ENCODE measurements at places on chromosomes 7 and 10.

DNA sequence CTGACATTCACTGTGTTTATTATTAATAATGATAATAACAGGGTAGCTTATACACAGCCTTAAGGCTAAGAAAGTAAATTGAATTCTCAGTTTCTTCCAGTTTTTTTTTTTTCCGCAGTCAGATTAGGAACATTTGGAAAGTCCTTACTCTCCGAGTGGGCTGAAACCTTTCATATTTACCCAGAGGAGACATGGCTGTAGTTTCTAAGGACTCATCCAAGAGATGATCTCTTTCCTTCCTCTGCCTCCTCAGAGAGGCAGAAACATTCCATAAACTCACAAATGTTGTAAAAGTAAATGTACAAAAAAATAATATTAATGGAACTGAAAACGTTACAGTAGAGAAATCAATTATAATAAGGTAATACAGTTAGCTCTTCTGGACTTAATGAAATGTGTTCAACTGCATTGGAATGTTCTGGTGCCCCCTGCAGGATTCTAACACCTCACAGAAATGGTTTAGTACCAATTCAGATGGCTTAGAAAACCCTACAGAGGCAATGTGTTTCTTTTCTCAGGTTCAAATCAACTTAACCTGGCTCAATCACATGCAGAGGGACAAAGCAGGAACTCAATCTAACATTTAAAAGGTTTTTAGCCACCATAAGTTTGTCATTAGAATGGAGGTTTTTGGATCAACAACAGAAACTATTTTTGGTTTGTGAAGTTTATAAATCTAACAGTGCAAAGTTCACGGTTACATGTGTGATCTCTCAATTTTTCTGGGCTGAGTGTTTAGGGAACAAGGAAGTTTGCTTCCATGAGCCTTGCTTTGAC, 71.7 kb downstream of the ICA1 start:
- DNase-seq, result peak; percentile 63

DNA sequence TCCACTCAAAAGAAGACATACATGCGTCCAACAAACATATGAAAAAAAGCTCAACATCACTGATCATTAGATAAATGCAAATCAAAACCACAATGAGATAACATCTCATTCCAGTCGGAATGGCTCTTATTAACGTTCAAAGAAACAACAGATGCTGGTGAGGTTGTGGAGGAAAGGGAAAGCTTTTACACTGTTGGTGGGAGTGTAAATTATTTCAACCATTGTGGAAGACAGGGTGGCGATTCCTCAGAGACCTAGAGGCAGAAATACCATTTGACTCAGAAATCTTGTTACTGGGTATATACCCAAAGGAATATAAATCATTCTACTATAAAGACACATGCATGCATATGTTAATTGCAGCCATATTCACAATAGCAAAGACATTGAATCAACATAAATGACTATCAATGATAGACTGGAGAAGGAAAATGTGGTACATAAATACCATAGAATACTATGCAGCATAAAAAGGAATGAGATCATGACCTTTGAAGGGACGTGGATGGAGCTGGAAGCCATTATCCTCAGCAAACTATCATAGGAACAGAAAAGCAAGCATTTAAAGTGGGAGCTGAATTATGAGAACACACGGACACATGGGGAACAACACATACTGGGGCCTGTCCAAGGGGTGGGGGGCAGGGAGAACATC, 28.4 kb downstream of the PCDH15 start:
- no peak for DNase-seq

GRCh38 chr10:62063795-62064472, 162.4 kb downstream of the ARID5B start:
- DNase-seq, result no peak

- DNase-seq, result no peak
Measured at GRCh38 chr10:80737209-80737608, 199.5 kb downstream of the SH2D4B start.

- DNase-seq, result peak; percentile 66
Measured at GRCh38 chr10:97572214-97572989, at the start of gene ANKRD2. Gene ANKRD2, plus strand, starts transcription at chr10:97572779. Its CDS starts 10 bp downstream, at chr10:97572789.

DNA sequence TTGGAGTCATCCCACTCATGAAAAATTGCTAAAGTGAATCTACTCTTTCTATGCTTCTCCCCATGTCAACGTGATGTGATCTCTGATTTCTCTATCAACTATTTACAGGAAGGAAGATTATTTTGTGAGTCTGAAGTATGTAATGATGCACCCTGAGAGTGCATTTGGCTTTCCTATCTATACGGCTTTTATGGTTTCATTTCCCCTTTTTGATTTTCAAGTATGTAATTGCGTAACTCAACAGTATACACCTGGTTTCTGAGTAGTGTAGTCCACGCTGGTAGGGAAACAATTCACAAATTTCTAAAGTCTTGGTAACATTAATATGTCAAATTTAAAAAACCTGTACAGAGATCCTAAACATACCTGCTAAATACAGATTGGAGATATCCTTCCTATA, 194.7 kb upstream of the SEMA3A start:
- DNase-seq, result no peak

DNA sequence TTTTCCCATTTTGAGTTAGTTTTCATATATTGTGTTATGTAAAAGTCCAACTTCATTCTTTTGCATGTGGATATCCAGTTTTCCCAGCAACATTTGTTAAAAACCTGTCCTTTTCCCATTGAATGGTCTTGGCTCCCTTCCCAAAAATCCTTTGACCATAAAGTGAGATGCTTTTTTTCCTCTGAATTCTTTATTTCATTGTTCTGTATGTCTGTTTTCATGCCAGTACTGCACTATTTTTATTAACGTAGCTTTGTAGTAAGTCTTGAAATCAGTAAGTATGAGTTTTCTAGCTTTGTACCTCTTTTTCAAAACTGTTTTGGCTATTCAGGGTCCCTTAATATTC, 20.0 kb downstream of the C1GALT1 start:
- DNase-seq, result no peak

DNA sequence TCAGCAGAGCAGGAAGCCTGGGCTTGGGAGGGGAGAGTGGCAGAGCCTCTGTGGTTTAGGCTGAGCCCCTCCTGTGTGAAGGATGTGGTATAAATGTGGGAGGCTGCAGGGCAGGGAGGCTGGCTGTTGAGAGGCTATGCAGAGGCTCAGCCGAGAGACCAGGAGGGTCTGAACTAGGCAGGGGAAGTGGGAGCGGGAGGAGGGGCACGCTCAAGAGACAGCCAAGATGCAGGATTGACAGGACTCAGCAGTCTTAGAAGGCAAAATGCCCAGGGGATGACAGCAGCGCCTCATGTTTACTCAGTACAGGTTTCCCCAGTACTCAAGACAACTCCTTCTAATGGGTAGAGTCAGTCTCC, 24.3 kb downstream of the BTBD16 start:
- DNase-seq, result no peak

DNA sequence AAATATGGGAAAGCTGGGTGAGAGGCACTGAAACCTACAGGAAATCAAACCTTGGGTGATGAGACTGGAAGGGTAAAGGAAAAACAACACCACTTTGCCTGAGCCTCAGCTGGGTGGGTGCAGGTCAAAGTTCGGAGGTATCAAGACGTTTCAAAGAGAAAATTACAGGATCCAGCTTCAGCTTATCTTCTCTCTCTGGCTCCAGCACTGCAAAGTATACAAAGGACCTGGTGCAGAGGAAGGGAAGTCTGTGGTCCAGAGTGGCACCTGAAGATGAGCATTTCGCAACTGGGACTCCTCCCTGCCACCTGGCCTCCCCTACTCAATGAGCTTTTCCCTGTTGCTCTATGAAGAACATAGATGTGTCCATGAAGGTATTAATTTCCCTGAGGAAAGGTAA, 6.4 kb upstream of the FXYD4 start:
- DNase-seq, result no peak

DNA sequence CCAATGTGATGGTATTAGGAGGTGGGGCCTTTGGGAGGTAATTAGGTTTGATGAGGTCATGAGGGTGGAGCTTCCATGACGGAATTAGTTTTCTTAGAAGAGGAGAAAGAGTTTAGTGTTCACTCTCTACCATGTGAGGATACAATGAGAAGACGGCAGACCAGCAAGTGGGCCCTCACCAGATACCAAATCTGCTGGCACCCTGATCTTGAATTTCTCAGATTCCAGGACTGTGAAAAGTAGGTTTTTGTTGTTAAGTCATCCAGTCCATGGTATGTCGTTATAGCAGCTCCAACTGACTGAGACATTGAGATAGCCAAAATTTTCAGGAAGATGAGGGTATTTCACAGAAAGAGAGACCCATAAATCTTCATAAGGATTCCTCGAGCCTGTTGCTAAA, 3.6 kb upstream of the TMEM196 start:
- DNase-seq, result no peak

GRCh38 chr7:77802557-77803405, 4.2 kb downstream of the PHTF2 start:
- DNase-seq, result no peak

DNA sequence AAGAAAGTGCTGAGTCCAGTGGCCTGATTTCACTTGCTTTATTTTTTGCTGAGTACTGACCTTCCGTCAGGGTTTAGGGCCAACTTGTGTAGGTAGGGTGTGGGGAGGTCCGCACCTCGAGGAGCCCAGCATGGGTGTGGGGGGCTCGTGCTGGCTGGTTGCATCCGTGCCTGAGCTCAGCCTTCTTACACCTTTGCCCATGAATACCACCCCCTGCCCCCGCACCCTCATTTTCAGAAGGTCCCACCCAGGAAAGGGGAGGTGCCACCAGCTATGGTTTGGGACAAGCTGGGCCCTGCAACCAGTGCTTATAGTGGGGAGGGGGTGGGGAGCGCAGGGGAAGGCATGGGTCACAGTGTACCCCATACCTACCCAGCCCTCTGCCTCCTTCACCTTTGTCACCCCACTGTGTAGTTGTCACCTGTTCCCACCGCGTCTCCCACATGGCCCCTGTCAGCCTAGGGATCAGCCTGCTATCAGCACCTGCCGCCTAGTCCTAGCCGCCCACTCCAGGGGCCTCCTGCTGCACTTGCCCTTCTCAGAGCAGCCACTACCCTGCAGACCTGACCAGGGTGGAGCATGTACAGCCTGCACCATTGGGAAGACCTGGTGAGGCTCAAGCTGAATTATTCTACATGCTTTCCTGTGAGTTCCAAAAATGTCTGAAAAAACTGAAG, 146.2 kb upstream of the RET start:
- DNase-seq, result no peak

GRCh38 chr7:115662676-115663075, 367.9 kb downstream of the TFEC start:
- no peak for DNase-seq

DNA sequence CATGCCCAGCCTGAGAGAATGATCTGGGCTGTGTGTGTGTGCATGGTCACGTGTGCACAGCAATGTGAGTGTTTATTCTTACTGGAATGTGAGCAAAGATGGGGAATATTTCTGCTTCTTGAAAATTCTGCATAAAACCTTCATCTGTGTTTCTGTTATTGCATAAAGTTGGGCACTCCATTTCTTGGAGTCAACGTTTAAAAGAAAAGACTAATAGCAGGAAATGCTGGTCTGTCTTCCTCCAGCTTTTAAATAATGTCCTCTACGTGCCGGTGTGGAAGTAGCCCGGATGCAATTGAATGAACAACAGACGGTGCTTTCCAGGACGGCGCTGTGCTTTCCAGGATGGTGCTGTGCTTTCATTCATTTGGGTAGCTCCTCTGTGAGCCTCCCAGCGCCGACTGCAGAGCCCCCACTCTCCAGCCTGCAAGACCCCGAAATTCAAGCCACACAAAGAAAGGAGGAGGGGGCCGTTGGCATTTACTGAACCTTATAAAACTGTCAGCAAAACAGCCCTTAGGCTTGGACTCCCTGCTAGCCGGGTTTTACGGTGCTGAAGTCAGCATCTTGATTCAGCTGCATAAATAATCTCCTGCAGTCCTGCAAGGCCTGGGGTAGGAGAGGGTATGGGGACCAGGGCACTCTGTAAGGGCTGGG, 158.2 kb upstream of the PRKCQ start:
- no peak for DNase-seq

GRCh38 chr10:34814223-34814912, 728 bp downstream of the PARD3 start:
- DNase-seq, result peak; percentile 71

DNA sequence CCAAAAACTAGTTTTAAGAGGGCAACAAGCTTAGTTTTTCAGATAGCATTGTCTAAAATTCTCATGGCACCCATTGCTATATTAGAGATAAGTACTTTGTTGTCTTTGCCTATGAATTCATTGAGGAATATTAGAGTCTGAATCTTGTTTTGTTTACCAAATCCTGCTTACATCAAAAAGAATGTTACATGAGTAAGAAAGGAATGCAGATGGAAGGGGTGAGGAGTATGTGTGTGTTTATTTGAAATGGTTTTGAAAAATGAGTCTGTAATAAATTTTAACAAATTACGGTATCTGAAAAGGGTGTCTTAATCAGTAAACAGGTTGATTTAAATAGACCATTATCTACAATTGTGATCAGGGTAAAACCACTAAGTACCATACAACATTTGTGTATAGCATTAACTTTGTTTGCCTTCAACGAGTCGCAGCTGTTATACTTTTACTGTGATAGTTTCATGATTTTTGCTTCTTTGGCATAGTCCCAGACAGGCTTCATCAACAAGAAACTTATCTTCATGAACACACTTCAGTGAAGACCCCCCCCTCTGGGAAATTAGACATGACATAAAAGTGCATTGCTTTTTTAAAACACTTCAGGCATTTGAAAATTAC, 1183.9 kb upstream of the C7orf33 start:
- DNase-seq, result no peak

DNA sequence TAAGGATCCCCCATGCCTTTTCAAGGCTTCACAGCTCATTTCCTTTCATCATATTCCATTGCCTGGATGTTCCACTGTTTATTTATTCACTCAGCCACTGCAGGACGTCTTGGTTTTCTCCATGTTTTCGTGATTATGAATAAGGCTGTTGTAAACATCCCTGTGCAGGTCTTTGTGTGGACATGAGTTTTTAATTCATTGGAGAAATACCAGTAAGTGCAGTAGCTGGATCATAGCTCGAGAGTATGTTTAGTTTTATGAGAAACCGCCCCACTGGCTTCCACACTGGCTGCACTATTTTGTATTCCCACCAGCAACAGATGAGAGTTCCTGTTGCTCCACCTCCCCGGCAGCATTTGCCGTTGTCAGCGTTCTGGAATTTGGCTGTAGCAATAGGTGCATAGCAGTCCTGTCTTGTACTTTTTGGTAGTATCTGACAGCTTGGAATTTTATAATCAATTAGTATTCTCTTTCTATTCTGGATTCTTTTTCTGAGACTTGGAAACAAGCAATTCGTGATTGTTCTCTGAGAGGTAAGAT, 269.9 kb upstream of the PITRM1 start:
- no peak for DNase-seq

DNA sequence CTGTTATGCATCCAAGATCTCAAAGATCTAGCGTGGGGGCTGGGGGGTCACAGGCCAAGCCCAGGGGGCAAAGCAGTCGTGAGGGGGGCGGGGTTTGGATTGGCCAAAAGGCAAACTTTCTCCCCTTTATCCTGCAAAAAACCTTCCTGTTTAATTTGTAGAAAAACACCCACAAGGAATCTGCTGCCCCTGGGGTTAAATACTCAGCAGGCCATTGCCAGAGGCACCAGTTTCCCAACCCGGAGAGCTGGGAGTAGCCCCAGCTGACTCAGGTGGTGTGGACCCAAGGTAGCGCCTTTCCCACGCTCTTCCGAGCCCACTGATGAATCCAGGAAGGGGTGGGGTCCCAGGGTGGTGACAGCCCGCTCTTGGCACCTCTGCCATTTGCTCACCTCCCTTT, 21.4 kb downstream of the KCP start:
- DNase-seq, result no peak

- DNase-seq, result no peak
Measured at GRCh38 chr10:29785701-29786100, 150.9 kb upstream of the SVIL start.

- peak; percentile 47 for DNase-seq
Measured at GRCh38 chr7:23216021-23216420, 30.6 kb upstream of the GPNMB start.

All from left colon (tissue), 2 donors.